ENCODE measurements at places on chromosomes 5 and 9.

DNA sequence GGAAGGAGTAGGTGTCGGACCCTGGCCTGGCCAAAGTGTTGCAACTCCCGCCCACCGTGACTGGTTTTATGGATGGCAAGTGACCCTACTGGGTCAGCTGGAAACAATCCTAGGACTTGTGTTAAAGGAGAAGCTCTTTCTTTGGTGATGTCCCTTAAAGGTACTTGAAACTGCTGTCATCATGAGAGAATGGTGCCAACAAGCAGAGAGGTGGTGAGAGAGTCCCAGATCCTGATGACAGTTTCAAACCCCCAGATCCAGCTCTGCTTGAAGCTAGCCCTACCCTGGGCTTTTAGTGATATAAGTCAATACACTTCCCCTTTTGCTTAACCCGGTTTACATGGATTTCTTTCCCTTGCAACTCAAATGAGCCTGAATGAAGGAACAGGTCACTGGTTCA is 72.5 kb upstream of the UBTD2 start:
- no peak for DNase-seq

DNA sequence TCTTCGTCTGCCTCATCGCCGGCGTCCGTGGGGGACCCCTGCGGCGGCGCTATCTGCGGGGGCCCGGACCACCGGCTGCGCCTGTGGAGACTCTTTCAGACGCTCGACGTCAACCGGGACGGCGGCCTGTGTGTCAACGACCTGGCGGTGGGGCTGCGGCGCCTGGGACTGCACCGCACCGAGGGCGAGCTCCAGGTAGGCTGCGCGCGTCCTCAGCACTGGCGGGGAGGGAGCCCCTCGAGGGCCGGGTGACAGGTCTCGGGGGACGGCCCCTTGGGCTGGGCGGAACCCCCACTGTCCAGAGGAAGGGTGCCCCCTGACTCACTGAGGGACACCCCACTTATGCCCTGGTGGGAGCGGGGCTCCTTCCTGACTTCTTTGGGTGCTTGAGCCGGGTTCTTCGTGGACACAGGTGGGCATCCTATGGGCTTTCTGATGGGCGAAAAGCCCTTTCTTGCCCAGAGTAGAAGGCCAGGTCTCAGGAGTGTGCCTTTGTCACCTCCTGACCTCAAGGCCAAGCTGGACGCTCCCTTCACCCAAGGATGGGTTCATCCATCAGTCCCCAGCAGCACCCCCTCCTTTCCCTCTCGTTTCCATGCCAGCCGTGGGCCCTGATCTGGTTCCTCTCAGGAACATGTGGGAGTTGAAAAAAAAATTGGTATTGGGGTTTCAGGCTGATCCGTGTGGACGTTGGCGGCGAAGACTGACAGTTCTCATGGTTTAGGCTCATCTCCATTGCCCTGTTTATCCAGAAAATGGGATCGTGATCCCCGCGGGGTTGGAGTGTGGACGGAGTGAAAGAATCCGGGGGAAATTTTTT is 564 bp downstream of the SLC25A25 start:
- DNase-seq, result peak; percentile 74

DNA sequence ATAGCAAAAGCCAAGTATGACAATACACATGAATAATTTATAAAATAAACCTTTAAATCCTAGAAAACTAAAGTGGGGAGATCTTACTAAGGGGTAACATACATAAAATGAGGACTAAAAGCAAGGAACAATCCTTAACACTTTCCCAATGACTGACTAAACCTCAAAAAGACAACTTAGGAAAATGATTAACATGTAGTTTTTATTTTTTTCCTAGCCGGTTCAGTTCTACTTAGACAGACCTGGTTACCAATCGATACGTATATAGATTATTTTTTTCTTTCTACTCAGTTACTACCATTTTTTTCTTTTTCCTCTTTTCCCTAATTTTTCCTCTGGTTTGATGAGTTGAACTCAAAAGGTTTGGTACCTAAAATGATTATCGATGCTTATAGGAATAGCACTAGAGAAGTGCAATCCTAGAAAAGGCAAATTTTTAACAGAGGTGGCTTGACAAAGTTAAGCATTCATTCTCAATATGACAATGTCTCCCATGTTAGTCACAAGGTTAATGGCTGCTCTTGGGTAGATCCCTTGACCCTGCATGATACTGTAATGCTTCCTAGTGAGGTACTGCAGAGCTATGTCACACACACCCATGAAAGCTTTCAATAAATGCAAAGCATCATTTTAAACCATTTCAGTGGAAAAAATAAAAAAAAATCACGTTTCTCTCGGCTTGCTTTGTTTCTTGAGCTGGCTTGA is 41.5 kb downstream of the FBXO4 start:
- no peak for DNase-seq

DNA sequence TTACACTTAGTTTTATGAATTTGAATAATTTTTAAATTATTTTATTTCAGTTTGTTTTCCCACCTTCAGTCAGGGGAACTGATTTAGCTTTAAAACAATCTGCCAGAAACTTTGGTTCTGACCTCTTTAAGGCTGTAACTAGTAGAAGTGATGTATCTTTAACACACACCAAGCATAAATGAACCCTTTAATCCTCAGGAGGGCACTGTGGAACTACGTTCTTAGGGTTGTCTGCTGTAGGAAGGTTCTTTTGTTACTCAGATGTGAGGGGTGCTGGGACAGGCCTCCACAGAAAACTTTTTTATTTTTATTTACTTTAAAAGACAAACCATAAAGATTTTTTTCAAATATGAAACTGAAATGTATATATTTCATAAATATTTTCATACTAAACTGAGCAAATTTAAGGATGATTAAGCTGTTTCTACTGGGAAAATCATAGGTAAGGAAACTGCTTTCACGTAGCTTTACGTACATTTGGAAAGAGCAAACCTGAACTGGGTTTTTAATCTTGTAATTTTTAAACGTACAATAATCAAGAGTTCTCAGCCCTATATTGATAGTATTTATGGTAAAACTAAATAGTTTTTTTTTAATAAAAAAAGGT is 5.3 kb downstream of the KLF4 start:
- DNase-seq, result peak; percentile 80

DNA sequence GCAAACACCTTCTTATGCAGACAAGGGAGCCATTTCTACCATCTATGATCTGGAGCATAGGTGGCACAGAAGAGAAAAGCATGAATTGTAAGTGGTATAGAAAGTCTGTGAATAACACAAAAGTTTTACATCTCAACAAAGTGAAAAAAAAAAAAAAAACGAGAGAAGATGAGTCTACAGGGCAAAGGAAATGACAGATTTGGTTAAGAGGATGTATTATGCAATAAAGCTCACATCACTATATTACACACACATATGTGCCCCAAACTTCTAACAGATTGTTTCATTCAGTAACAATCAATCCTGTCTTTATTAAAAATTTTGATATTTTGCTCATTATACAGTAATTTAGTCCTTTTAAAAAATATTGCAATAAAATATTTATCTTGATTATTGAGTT is 49.8 kb downstream of the CERT1 start:
- no peak for DNase-seq

GRCh38 chr5:132263548-132264261 is 6.2 kb downstream of the PDLIM4 start:
- DNase-seq, result no peak

DNA sequence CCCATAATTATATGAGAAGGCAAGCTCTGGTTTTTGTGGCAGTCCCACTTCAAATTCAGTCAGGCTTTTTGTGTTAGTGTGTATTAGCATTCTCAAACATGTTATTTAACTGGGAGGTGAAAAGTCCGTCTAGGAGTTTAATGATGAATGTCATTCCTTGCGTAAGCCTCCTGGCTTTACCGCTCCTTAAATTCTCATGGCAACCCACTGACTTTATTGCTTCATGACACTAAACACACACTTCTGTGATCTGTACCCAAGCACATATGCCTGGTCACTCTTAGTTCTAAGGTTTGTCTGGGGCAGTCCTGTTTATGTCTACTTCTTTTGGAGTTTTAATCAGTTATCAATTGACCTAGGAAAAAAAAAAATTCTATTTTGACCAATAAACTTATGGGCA is 677.9 kb upstream of the DMAC1 start:
- DNase-seq, result no peak

GRCh38 chr5:74122979-74123590 is 497.1 kb downstream of the ARHGEF28 start:
- no peak for DNase-seq

GRCh38 chr9:73701415-73702057 is 549.9 kb downstream of the ANXA1 start:
- DNase-seq, result no peak

DNA sequence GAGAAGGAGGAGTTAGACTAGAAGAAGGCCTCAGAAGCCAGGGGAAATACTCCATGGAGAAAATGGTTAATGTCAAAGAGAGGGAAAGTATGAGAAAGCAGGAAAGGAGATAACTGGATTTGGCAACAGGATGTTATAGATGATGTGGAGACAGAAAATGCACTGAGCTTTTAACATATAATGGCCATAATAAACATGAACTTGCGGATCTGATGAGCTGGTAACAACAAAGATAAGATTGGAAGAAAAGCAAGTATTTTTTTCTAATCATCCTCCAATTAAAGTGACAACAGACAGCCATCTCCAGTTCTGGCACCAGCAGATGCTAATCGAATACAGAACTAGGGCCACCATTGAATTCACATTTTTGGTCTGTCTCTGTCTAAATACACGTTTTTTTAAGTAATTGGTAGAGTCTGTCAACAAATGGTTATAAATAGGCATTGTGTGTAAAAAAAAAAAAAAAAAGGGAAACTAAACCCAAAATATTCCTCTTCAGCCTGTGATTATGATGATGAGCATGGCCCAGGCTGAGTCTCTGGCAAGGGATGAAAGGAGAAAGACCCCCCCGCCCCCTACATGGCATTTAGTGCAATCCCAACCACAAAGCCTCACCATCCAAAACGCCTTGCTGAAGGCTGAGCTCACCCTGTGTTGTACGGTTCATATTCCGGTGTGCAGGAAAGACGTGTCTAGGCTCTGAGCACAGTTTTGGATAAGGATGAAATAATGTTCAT is 149.5 kb upstream of the LHFPL2 start:
- no peak for DNase-seq

Data from NCI-H2171 treated with DMSO at 0.1 percent for 48 hours (cell line).